Activated T-helper 17 cell treated with anti-CD3 and anti-CD28 coated beads, Interleukin-2, amount 50 U/mL, for 72 hours (primary cell): ENCODE measurements at places on chromosomes 7 and 10.

DNA sequence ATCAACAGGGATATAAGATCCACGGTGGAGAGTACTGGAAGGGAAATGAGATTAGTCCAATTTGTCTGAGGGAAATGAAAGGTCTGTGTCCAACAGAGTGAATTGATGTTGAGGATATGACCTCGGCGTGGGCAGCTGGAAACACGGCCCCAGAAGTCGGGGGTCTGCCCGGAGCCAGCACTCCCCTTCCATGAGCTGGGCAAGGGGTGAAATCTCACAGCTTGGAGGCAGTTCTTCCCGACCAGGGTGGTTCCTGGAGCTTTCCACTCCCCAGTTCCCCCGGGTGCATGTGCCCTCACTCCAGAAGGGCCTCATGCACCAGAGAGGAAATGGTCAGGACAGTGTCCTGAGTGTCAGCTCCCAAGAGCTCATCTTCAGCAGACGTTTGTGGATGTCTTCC is 264.7 kb upstream of the PPP2R2D start:
- ATAC-seq: no peak

- no peak for ATAC-seq
Observed at GRCh38 chr10:128526791-128527375, 400.7 kb upstream of the MKI67 start.

DNA sequence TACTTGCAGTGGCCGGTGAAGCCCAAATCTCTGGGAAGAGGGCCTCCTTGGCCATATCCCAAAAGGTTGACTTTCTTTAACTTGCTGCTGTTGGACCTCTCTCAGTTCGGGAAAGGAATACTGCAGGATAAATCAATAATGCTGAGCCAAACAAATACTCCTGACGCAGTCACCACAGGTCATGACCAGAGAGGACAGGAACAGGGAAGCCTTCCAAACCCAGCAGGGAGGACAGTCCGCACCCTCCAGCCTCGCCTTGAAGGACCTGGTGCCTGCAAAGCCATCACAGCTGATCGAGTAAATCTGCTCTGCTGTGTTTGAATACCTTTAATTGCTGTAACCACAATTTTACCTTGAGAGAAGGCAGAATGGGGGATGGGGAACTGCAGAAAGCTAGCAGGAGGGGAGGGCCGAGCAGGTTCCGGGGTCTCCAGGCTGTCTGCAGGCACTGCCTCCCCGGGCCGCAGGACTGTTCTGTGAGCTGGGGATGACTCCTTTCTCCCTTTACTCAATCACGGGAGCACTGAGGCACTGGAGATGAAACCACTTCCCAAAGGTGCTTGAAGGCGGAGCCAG is 20.8 kb upstream of the INSIG1 start:
- no peak for ATAC-seq

- ATAC-seq: no peak
Observed at GRCh38 chr7:149716932-149717307, 56.5 kb downstream of the ZNF467 start.

GRCh38 chr10:121087688-121088087 is 236.5 kb downstream of the WDR11 start:
- no peak for ATAC-seq

- ATAC-seq: no peak
Observed at GRCh38 chr10:80602881-80603280, 65.2 kb downstream of the SH2D4B start.

GRCh38 chr10:37476285-37476684 is 350.9 kb downstream of the ANKRD30A start:
- ATAC-seq: no peak

GRCh38 chr7:43625453-43625852 is 42.5 kb downstream of the STK17A start:
- ATAC-seq: peak; percentile 58

DNA sequence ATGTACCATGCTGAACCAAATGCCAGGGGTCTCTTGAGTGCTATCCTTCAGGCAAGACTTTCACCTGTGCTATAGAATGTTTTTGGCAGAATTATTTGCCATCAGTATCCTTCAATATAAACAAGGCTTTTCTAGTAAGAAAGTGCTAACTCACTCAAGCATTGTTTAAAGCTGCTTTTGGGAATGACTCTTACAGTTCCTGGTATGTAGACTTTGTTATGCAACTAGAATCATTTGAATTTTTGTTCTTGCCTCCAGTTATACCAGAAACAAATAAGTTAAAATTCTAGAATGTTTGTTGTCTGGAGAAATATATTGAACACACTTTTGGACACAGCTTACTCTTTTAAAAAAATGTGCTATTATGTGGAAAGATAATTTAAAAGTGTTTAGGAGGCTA is 39.5 kb upstream of the RTKN2 start:
- ATAC-seq: no peak

- ATAC-seq: no peak
Observed at GRCh38 chr10:131978366-131978765, 3.4 kb downstream of the BNIP3 start.

- ATAC-seq: no peak
Observed at GRCh38 chr7:81462672-81463071, 307.2 kb downstream of the HGF start.

DNA sequence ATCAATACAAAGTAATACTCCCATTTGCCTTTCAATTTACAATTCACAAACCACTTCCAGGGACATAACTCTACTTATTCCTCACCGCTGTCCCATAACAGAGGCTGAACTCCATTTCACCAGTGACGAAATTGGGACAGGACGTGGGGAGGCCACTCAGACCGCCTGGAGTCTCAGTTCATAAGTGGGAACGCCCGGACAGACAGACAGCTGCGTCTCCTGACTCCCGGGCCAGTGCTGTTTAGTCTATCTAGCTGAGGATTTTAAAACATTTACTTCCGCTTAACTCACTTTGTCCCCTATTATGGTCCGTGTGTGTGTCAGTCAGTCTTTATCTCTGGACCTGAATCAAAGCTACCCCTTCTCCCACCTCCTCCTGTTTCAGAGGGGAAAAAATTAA is 67.4 kb upstream of the ZNF438 start:
- no peak for ATAC-seq

GRCh38 chr10:58275908-58276307 is 6.9 kb downstream of the CISD1 start:
- no peak for ATAC-seq

DNA sequence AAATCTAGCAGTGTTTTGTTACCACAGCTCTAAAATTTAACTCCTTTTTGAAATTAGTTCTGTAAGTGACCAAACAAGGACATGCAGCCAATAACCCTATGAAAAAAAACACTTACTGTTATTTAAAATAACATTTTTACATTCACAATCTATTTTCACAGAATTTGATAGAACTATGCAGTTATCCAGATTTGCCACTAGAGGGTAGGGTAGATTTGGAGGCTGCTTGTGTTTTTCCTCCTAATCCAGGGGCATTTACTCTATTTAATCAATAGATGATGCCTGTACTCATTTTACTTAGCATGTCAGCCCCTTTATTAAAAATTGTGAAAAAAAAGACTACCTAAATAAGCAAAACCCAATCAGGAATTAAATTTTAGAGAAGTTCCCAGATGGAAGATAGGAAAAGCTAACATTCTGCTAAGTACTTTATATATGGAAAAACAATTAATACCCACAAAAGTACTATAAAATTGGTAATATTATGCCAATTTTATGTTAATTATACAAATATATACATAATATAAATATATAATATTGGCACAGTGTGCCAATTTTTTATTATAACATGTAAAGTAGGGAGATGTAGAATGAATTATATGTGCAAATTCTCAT is 18.1 kb upstream of the LIPK start:
- ATAC-seq: no peak

- ATAC-seq: no peak
Observed at GRCh38 chr7:99359465-99360154, 14.9 kb upstream of the ARPC1B start.

- no peak for ATAC-seq
Observed at GRCh38 chr10:111113961-111114757, 37.3 kb downstream of the ADRA2A start.

DNA sequence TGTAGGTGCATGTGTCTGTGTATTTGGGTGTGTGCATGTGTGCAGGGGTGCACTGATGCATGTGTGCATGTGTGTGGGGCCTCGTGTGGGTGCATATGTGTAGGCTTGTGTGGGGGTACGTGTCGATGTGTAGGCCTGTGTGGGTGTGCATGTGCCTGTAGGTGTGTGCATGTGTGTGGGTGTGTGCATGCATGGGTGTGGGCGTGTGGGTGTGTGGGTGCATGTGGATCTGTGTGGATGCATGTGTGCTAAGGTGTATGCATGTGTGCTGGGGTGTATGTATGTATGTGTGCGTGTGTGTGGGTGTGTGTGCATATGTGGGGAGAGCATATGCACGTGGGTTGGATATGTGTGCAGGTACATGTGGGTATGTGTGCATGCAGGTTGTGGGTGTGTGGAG is 73.2 kb downstream of the NKX6-2 start:
- no peak for ATAC-seq

- ATAC-seq: no peak
Observed at GRCh38 chr10:98572594-98572993, 125.9 kb upstream of the HPS1 start.

DNA sequence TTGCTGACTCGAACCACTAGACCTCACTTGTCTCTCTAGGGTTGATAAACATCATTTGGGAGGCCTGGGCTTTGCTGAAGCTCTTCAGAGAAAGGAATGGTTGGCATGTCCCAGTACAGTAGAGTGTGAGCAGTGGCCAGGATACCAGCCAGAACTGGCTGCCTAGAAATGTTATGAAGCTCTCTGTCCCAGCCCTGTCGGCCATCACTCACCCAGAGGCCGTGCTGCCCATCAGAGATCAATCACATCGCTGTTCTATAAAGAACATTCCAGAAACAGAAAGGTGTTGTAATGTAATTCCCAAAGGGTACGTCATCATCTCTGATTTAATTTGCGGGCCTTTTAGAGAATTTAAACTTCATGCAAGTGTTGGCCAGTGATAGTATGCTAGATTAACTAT is 111.5 kb downstream of the PRPF18 start:
- ATAC-seq: no peak
